Activated CD8-positive, alpha-beta memory T cell treated with anti-CD3 and anti-CD28 coated beads, Interleukin-2, amount 10 ng/mL, durations not matched to agents 7 days and 5 days (primary cell): ENCODE measurements at places on chromosomes 1 and 21.

DNA sequence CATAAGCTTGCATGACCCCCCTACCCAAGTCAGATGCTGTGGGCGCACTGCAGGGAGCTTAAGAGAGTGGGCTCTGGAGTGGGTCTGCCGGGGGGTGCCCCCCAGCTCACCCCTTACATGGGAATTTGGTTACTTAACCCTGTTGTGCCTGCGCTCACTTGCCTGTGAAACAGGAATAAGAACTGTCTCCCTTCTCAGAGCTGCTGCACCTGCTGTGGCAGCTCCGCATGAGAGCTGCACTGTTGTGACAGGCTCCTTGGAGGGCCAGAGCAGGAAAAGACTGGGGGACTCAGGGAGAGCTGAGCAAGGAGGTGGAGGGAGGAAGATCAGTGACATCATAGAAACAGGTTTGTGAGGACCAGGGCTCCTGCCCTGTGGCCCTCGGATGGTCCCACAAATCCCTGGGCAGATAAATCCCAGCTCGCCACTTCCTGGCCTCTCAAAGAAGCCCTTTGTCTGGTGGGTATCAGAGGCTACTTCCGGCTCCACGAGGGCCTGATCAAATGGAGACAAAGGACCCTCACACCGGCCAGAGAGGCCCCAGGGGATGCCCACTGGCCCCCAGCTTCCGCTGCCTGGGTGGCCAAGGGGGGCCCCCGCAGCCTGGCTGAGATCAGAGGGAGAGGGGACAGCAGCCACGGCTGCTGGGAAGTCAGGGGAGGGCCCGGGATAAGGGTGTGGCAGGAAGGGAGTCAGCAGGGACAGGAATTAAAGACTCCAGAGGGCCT is 28.9 kb upstream of the LAPTM5 start:
- DNase-seq, result no peak

DNA sequence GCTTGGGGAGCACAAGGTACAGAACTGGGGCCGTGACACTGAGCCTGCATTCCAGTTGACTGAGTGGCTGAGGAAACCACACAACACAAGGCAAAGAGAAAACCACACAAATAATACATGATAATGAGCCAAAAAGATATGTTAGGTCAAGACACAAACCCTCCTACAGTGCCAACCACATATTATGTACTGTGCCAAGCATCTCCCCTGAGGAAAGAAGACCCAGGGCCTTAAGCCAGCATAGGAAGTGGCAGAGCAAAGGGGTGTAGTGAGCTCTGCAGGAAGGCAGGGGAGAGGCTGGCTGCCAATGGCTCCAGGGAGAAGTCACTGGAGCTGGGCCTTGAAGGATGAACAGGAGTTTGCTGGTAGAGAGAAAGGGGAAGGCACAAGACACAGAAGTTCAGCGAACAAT is 28.2 kb downstream of the CTNNBIP1 start:
- no peak for DNase-seq

DNA sequence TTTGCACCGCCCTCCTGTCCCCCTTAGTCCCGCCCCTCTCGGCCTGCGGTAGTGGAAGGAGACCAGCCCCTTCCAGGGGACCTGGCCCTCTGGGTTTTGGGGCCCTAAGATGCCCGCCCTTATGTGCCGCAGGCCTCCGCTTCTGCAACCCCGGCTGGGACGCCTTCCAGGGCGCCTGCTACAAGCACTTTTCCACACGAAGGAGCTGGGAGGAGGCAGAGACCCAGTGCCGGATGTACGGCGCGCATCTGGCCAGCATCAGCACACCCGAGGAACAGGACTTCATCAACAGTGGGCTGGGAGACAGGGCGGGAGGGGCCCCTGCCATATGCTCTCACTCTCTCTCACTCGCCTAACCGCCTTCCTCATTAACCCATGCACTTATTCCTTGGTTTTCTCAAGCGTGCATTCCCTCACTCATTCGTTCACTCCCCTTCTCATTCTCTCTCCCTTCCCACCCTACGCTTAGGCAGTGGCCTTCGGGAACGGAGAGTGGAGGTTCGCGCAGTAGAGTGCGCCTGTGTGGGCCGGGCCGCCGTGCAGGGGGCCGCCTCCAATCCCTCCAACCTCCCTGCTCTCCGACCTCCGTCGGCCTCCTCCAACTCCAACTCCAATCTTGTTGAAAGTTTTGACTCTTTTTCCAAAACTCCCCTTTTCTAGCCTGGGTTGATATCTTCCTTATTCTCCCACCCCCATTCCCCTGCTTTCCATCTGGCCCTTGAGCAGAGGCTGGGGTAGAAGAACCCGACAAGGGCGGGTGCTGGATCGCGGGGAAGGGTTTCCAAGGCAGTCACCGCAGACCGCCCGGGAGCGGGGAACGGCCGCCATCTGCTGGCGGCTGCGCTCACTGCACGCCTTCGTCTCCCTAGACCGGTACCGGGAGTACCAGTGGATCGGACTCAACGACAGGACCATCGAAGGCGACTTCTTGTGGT is 15.2 kb downstream of the BCAN start:
- peak; percentile 78 for DNase-seq

- DNase-seq, result no peak
These were observed 44.8 kb upstream of the POU2F1 start for GRCh38 chr1:167175901-167176300.

DNA sequence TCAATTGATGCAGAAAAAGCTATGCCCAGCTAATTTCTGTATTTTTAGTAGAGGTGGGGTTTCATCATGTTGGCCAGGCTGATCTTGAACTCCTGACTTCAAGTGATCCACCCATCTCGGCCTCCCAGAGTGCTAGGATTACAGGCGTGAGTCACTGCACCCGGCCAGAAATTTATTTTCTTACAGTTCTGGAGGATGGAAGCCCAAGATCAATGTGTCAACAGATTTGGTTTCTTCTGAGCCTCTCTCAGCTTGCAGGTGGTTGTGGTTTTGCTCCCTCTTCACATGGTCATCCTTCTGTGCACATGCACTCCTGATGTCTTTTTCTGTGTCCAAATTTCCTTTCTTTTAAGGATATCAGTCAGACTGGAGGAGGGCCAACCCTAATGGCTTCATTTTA is 35.6 kb downstream of the SHCBP1L start:
- DNase-seq, result no peak

DNA sequence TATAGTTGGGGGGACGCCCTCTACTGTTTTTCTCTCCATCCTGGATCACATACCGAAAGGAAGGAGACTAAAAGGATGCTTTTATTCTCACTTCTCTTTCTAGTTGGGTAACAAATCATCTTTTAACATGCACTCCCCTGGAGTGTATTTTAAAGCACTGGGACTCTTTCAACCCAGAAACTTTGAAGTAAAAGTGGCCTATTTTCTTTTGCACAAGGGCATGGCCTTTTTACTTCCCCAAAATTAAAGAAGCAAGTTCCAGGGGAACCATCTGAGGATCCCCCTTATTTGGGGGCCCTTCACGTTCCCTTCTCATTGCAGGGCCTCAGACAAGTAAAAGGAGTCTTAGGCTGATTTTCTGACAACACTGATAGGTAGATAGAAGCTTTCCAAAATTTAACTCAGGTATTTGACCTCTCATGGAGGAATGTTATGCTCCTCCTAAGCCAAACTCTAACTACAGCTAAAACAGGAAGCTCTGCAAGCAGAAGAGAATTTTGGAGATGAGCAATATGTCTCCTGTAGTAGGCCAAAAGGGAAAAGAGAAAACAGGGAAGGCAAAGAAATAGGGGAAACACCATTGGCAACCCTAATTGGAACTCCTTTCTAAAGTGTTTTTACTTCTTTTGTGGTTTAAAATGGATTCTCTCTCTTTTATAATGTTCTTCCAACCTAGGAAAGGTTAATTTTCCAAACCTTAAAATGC is 8.9 kb upstream of the CD46 start:
- DNase-seq, result no peak

DNA sequence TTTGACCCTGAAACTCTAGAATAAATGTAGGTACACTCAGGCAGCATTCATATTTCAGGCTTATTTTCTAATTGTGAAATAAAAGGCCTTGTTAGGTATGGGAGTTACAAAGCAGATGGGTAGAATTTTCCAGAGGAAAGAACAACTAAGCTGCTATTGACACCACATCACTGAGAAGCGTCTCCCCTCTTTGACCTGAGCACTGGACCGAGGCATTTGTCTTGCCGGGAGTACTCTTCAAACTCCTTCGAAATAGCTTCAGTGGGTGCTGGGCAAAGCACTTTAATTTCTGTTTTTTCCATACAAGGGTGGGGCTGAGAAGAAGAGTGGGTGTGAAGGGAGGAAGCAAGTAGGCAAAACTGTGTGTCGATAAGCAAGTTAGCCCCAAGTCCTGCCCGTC is 36.4 kb downstream of the ABCA4 start:
- no peak for DNase-seq

DNA sequence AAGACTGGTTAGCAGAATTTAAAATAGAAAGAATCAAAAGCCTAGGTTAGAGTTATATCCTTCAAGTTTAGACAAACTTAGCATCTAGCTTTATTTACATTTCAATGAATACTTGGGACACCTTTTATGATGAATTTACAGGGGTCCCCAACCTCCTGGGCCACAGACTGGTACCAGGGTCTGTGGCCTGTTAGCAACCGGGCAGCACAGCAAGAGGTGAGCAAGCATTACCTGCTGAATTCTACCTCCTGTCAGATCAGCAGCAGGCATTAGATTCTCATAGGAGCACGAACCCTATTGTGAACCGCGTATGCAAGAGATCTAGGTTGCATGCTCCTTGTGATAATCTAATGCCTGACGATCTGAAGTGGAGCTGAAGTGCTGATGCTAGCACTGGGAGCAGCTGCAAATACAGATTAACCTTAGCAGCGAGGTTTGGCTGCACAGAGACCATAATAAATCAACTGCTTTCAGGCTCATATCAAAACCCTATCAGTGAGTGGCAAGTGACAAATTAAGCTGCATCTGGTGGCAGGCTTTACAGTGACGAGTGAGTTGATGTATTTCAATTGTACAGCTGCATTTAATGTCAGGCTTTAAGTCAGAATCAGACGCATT is 82.0 kb downstream of the UCHL5 start:
- DNase-seq, result no peak

DNA sequence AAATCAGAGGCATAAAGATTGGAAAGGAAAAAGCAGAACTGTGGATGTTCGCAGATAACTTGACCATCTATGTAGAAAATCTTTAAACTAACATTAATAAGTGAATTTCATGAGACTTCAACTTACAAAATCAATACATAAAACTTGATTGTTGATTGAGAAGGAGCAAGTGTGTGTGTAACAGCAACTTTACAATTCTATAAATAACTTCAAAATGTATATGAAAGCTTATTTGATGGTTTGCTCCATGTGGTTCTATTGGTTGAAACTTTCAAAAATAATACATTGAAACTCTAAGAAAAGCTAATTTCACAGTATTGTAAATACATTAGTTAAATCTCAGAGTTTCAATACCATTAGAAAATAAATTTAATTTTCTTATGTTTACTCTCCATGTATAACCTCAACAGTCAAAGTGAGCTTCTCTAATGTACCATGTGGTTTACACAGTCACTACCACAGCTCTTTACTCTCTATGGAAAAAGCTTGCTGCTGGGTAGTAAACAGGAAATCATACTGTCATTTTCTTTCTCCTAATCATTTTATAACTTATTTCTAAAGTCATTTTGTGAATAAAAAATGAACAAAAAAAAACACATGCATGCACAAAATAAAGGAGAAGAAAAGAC is 12.0 kb downstream of the AKT3 start:
- DNase-seq, result no peak

DNA sequence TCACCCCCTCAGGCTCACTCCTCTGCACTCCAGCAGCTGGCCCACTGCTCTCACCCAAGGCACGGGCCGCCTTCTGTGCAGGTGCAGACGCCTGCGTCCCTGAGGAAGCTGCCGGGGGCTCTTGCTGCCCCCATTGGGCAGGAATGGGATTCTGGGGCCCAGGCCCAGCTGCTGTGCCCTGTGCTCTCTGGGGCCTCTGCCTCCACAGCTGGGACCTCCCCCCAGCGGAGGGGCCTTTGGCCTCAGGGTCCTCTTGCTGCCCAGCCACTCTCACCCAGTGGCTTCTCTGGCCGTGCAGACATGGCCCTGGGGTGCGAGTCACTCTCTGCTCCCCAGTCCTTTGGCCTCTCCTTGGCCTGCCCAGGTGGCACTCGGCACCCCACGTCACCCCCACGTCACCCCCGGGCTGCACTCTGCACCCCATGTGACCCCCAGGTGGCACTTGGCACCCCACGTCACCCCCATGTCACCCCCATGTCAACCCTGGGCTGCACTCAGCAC is 19.1 kb upstream of the LRRC3 start:
- DNase-seq, result no peak

GRCh38 chr21:41899426-41900202 is 20.5 kb upstream of the PRDM15 start:
- peak; percentile 88 for DNase-seq

- DNase-seq, result no peak
These were observed 170.1 kb downstream of the TRIM33 start for GRCh38 chr1:114340892-114341291.

GRCh38 chr21:32131960-32132359 is 146.9 kb downstream of the MIS18A start:
- no peak for DNase-seq

- DNase-seq, result no peak
These were observed 36.5 kb upstream of the RIPK4 start for GRCh38 chr21:41803316-41803715.

DNA sequence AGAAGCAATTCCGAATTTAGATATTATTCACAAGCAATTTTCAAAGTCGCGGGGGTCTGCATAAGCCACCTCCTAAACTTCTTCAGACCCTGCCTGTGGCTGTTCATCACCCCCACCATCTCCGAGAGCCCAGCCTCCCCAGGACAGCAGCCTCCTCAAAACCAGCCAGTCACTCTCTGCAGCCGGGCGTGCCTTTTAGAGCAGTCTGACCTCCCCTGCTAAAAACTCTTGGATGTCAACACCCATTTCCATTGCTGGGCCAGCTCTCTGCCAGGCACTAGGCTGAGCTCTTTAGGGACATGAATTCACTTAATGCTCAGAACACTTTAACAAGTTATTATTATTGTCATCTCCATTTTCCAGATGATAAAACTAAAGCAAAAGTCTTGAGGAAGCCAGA is 11.7 kb downstream of the ADPRS start:
- no peak for DNase-seq
